NCI-H526 treated with DMSO at 0.1 percent for 48 hours (cell line): ENCODE measurements at places on chromosomes 7 and 10.
A peak's percentile ranks its signal among the peaks of the same experiment; 100 is the strongest.

- no peak for DNase-seq
Observed at GRCh38 chr7:47330026-47330425, 251.9 kb downstream of the TNS3 start.

GRCh38 chr10:12353399-12354242 lies 4.3 kb downstream of the CAMK1D start:
- DNase-seq, result peak; percentile 3

DNA sequence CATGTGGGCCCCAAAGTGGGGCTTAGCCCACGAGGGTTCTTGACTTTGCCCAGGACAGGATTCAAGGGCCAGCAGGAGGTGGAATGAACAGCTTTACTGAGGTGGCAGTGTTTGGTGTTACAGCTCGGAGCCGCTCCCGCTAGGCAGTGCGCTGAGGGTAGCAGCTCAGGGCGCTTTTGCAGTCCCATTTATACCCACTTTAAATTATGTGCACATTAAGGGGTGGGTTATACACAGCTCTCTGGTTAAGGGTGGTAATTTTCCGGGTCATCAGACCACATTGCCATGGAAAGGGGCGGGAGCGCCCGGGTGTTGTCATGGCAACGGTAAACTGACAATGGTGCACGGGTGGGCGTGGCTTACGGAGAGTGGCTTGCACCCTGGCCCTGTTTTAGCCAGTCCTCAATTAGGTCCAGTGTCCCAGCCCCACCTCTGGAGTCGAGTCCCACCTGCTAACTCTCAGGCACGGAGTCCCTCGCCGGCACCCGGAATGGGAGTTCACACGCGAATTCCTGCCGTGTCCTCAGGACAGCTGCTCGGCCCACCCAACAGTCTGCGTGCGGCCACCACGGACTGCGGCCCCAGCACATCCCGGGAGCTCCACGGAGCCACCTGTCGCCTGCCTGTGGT lies 58.2 kb upstream of the PDGFA start:
- DNase-seq, result no peak

- DNase-seq, result no peak
Observed at GRCh38 chr7:47782022-47782421, 166.2 kb downstream of the PKD1L1 start.

DNA sequence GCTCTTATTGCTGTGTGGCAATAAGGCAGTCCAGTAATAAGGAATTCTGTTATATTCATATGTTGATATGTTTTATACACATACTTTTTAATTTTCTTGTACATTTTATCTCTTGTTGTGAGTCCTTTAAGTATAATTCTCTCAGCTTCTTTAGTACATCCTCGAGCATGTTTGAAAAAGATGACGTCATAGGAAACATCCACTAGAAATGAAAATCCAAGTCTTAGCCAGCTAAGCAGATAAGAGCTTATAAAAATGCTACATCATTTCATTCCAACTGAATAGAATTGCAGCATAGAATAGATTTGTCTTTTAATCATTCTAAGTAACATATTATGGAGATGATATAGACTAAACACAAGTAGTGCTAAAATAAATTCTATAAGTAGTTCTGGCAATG lies 283.7 kb upstream of the FZD1 start:
- no peak for DNase-seq

GRCh38 chr7:36203071-36203790 lies 50.2 kb downstream of the EEPD1 start:
- no peak for DNase-seq

DNA sequence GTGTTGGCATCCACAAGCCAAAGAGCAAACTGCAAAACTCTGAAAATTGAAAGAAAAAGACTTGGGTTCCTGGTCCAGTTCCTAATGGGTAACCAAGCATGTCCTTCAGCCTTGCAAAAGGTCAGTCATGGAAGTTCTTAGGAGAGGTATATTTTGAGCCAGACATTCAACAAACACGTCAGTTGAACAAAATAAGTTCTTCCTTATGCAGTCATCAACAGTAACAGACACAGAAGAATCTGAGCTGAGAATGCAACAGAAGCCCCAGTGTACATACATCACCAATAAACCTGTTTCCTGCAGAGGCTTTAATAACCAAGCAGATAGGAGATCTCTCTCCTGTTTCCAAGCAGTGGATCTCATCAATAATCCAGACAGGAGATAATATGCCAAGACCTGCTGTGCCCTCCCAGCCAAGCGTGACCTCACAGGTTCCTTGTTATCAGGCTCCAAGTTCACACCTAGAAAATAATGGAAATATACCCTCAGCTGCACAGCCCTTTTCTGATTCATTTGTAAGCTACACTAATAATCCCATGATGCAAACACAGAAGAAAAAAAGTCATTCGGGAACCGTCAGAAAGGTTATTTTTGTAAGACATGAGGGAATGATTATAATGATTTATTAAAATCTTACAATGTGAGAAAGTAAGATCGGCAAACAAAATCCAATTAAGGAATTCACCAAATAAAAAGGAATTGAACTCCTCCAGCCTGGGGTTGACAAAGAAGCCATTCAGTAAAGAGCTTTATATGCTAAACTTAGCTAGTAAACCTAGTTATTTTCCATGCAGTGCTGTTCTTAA lies 90.7 kb downstream of the DGKI start:
- DNase-seq, result peak; percentile 91

GRCh38 chr10:97805096-97805884 lies 33.5 kb upstream of the SFRP5 start:
- DNase-seq, result no peak

GRCh38 chr7:130135208-130136205 lies 65.2 kb downstream of the KLHDC10 start:
- DNase-seq, result no peak

DNA sequence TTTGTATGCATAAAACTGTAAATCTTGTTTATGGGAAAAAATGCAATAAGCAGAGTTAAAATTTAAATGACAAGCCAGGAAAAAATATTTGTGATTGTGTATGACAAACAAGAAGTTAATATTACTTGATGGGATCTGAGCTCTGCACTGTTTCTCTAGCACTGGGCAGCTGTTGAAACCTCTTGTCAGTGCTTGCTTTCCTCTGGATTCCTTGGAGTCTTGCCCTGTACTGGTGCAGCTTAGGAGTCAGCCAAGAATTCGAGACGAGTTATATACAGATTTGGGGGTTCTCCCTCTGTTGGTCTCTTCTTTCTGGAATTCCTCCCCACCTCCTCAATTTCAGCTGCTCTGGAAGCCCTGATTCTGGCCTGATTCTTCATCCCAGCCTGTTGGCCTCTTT lies 24.3 kb upstream of the OPN4 start:
- DNase-seq, result no peak

DNA sequence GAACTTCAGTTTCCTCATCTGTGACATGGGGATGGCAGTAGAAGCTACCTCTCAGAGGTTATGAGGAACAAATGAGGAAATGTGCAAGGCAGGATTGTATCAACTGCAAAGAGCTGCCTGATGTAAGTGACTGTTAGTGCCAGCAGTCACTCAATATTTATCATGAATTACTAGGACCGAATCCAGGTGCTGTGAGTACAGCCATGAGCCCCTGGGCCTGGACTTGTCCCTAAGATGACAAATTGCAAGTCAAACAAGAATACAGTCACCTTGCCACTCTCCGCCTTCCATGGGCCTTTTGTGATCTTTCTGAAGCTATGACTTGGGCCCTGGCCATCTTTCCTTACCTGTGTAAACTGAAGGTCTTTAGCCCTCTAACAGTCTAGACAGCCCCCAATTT lies 27.7 kb upstream of the TLX1 start:
- no peak for DNase-seq

DNA sequence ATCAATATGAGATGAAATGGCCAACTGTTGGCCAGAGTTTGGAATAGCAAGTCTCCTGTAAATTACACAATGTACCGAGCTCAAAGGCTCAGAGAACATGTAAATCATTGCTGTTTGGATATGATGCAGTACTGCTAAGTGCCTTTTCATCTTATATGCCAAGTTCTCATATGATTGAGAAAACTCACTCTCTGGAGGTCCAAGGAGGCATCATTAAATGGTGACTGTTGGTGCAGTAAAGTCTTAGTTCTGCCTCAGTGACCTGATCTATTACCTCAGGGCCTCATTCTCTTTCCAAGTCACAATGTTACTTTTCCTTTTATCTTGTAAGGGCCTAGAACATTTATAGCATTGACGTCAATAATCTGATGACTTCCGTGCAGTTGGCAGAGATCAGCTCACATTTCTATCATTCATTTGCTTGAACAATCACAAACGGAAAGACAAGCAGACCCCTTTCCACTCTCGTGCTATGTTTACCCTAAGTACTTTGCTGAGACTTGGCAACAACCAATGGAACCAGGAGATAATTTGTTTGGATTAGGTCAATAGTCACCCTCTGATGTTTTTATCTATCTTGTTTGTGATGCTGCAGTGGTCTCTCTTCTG lies 32.6 kb upstream of the PDK4 start:
- no peak for DNase-seq

DNA sequence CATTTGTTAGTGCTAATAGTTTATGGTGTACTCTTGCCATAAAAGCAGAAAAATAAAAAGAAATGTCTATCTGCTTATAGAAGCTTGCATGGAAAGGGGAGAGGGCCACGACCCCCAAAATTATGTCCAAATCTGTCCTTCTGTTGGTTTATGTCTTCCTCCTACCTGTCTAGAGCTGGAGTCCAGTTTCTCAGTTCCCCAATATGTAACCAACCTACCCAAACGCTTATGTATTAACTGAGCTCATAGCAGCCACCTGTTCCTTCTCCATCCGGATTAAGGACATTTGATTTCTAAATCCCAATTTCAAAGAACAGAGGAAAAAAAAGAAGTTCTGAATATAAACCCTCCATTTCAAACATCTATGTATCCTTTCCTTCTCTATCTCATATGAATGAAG lies 30.3 kb upstream of the TPK1 start:
- no peak for DNase-seq

DNA sequence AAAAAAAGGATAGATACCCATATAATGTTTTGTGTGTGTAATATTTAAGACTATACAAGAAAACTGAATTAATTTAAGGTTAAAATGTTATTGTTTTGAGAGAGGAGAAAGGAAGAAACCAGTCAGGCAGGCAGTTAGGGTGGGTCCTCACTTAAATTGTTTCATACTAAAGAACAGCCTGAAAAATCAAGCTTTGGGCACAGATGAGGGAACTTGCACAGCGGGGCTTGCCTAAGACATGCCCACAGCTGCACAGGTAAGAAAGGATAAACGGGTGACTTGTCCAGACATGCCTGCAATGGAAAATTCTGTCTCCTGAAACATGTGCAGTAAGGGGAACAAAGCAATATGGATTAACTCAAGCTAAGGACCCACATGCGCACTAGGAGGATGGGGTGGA lies 158.4 kb downstream of the BBS9 start:
- DNase-seq, result no peak

DNA sequence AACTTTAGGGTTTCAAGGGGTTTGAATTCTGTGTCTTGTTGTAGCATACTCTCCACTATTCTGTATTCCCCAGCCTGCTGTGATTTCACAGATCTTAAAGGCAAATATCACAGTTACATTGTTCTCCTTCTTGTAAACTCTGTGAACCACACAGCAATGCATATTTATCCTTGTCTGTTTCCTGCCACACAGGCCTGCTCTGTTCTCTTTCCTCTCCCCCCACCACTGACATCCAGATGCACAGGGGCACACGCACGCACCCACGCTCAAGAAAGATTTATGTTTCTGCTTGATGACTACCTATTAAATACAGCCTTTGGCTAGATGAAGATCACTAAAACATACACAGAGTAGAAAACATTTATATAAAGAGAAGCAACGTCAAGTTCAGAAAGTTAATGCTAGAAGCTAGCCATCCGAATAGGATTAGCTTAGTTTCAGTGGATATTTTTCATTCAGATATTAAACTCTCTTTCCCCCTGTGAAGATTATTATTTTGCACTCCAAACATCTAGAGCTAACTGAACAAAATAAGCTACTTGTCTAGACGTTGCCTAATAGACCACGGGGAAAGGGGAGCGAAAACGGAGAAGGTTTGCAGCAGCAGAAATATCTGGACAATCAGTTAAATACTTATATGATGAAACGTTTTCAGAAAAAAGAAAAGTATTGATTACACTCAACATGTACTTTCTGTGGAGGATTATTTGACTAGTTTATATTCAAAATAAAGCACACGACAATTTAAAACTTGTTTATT lies 193.1 kb upstream of the SEMA3C start:
- DNase-seq, result no peak

DNA sequence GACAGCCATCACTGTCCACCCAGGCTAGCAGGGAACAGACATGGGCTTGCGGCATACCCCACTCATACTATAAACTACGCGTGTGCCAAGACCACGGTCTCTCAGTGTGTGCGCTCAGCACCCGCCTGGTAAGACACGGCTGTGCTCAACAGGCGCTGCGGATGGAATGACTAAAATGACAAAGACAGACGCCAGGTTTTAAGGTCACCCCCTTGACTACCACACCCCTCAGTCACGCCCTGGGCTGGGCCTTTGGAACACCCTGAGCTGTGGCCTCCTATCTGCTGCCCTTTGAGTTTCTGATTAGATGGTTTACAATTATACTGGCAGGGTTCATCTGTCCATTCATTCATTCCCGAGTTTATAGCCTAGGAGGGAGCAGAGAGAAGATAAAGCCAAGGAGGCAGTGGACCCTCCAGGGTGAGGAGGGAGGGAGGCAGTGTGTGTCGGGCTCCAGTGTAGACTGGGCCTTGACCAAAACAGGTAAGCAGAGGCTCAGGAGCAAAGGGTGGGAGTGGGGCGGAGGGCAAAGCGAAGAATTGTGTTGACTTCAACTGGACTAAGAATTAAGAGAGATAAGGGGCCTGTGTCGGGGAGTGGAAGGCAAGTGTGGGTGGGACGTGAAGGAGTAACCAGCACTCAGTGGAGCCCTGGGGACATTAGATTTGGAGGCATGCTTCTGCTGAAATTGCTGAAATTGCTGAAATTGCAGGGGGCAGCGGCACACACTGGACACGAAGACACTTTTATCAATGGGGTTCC lies 35.0 kb downstream of the TNS3 start:
- DNase-seq, result no peak

DNA sequence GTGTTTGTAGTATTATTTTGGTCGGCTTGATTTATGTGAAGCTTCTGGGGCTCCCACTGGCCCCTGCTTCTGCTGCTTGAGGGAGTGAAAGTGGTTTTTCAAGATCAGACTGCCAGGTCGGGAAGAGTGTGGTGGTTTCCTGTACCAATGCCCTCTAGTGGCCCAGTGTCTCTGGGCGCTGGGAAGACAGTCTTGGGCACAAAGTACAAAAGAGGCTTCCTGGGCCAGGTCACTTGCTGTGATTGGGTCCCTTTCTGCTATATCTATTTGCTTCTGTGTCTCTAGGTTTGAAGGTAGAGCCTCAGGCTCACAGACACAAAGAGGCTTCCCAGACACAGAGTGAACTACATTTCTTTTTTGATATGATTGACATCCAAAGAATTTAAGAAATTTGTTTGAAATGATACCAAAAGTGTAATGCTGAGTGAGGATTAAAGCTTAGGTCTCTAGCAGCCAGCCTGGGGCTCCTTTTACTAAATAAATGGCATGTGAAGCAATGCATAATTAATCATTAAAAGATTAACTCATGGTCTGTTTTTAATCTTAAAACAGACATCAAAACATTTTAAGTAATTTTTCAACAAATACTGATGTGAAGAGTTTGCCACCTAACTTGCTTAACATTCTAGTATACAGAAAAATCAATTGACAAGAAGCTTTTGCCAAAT lies 36.3 kb downstream of the ABCB1 start:
- DNase-seq, result peak; percentile 28
